ENCODE measurements at places on chromosomes 4 and X.

GRCh38 chr4:139619644-139620043 lies 46.0 kb upstream of the MGST2 start:
- DNase-seq, result no peak

DNA sequence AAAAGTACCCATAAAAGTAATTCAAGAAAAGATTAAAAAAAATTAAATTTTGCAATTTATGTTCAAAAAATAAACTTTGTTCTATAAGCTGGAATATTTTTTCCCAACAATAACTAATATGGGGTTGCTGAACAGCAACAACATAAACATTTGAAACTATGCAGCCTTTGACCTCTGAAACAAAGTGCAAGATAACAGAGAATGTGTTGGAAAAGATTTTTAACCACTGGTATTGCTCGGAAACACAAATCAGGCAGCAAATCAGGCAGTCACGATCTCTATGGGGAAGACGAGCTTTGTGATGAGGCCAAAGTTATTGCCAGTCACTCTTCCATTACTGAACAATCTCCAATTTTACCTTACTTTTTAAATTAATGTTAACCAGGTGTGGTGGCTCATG lies 332.1 kb downstream of the PABPC4L start:
- DNase-seq, result no peak

GRCh38 chr4:140826701-140827027 lies 70.5 kb upstream of the TBC1D9 start:
- DNase-seq, result no peak

GRCh38 chrX:9535101-9535500 lies 70.2 kb downstream of the TBL1X start:
- DNase-seq, result no peak

DNA sequence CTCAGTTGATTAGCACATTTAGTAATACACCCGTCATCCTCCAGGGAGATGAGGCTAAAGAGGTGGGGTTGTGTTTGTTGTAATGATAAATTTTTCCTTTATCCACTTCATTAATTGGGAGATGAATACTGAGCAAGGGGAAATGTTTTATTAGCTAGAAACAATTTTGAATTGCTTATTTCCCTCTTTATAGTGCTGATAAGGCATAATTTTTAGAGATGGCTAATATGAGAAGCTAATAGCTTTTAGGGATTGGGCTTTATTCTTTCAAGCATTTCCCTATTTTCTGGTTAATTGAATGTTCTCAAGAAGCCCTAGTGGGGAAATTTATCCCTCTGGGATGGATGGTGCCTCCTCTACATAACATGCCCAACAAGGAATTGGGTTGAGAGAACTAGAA lies 365.2 kb upstream of the IGFBP7 start:
- DNase-seq, result no peak

DNA sequence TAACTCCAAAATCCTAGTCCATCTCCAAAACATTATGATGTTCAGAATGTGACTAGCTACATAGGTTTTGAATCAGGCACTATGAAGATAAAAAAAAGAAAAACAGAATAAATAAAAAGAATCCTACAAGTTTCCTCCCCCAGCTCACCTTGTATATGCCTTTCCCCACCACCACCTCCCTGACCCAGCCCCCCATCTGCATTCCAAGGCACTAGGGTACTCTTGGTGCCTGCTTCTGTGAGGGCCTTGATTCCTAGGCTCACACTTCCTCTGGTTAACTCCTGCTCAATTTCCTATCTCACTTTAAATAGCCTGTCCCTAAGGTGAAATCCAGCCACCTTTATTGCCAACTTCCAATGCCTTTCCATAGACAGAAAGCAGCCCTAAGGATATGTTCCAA lies 178.7 kb upstream of the ATOH1 start:
- DNase-seq, result no peak

- DNase-seq, result no peak
Measured at GRCh38 chr4:123406872-123407271, 10.3 kb downstream of the SPRY1 start.

GRCh38 chr4:6873291-6873690 lies 36.3 kb upstream of the TBC1D14 start:
- DNase-seq, result no peak
